ENCODE measurements at places on chromosomes 5 and 9.

- no peak for DNase-seq
Measured at GRCh38 chr9:19460243-19460642, 51.4 kb downstream of the ACER2 start.

DNA sequence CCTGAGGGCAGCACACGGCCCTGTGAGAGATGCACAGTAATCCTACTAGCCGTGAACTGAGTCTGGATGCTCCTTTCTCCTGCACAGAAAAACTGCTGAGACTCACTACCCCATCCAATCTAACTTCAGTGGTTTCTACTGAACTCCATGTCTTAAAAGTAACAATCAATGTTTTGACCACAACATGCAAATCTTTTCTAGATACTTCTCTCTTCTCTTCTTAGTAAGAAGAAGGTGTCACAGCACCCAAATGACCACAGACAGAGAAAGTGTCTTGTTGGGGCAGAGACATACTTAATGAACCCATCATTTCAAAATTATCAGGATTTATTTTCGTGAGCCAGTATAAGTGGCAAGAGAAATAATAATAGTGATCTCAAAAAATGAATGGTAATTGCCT, 285.8 kb upstream of the MEF2C start:
- no peak for DNase-seq

- no peak for DNase-seq
Measured at GRCh38 chr5:54206580-54207229, 103.7 kb downstream of the ARL15 start.

GRCh38 chr9:96688187-96688586, 33.1 kb upstream of the PRXL2C start:
- no peak for DNase-seq

DNA sequence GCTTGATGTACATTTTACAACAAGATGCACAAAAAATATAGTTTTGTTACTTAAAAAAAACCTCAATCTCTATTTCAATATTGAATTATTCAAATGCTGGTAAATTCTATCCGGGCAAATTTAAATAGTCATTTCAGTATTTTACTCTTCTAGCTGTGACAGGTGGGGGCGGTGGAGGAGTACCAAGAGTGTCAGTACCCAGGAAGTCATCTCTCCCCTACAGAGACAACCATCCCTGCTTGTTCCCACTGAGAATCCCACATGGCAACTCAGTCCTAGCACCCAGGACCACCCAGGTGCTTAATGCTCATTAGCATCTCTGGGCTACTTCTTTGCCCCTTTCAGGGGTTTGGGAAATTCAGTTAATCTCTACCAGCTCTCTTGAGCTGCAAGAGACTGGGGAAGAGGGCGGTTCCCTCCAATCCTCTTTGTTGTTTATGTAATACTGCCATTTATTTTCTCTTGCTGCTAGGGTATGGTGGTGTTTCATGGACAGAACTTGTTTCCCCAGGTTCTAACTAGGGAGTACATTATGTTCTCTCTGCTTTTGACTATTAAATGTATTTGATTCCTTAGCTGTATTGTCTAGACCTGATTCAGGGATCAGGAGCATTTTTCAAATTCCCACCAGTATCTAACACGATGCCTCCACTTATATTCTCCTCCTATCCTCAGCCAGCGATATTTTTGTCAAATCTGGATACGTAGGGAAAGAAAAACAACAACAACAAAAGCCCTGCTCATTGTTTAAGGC, 122.5 kb downstream of the CDH18 start:
- no peak for DNase-seq

DNA sequence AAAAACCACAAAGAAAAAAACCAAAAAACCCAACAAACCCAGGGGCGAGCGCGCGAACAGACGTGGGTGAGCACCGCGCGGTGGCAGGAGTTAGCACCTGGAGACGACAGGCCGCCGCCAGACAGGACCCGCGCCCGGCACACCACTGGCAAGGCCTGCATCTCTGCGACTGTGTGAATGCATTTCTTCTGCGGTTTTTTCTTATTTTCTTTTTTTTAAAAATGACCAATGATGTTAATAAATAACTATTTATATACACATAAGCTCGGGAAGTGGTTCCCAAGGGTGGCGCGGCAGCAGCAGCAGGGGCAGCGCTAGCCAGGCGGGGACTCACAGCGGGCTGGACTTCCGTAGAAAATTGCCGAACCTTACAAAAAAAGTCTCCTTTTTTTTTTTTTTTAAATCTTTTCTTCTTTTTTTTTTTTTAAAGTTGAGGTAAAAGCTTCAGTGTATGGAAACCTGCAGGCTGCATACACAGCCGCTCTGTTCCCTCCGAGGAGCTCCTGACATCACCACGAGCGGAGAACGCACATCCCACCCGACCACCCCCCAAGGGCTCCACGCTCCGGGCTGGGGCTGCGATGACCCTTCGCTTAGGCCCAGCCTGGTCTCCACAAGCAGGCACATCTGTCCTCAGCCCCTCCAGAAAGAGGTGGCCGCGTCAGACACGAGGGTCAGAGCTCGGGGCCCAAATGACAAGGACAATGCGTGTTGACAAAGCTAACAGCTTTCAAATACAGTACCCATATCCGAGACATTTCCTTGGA, 7.4 kb downstream of the BRD3OS start:
- DNase-seq: no peak

DNA sequence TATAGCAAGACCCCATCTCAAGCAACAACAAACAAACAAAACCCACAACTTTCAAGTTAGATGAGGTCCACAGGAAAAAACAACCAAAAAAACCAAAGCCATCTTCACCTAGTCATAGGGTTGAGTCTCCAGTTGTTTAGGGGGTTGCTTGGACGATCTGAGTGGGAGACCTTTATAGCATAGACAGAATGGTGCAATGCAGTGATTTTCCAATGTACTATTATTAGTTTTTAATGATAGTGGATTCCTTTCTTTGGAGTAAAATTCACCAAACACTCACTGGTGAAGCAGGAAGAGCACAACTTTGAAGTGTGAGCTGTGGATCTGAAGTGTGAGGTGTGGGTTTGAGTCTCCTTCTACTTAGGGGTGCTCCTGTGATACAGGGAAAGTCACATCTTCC, 67.0 kb upstream of the KLF9 start:
- no peak for DNase-seq
